ENCODE measurements at places on chromosomes 2 and 18.

GRCh38 chr2:65186872-65187851, 40.5 kb upstream of the ACTR2 start:
- DNase-seq = peak; percentile 77

DNA sequence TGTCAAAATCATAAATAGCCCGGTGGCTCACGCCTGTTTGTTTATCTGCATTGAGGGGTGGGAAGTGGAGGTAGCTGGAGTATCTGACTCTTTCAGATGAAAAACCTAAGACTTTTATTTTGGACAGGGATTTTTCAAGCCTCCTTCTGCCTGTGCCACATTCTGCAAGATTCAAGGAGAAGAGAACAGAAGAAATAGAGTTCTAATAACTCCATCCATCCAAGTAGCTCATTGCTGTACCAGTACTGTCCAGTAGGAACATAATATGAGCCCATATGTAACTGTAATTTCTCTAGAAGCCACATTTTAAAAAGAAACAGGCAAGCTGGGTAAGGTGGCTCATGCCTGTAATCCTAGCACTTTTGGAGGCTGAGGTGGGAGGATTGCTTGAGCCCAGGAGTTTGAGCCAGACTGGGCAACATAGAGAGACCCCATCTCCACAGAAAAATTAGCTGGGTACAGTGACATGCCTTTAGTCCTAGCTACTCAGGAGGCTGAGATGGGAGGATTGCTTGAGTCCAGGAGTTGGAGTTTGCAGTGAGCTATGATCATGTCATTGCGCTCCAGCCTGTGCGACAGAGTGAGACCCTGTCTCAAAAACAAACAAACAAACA, 35.4 kb upstream of the NT5DC4 start:
- no peak for DNase-seq

- DNase-seq = no peak
Measured at GRCh38 chr2:128456281-128456680, 137.6 kb upstream of the HS6ST1 start.

- no peak for DNase-seq
Measured at GRCh38 chr2:177192788-177193187, 19.8 kb upstream of the HNRNPA3 start.

DNA sequence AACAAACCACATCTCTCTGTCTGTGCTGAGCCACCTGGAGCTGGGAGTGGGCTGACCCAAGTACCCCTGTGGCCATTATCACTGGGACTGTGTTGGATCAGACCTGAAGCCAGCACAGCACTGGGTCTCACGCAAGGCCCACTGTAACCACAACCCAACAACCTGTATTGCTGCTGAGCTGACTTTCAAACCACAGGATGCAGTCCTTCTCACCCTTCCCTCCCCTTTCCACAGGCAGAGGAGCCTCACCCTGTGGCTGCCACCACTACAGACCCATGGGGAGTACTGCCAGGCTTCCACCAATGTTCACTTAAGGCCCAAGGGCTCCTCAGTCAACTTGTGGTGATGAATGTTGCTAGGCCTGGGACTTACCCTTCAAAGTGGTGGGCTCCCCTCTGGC, 135.7 kb downstream of the DIS3L2 start:
- no peak for DNase-seq

DNA sequence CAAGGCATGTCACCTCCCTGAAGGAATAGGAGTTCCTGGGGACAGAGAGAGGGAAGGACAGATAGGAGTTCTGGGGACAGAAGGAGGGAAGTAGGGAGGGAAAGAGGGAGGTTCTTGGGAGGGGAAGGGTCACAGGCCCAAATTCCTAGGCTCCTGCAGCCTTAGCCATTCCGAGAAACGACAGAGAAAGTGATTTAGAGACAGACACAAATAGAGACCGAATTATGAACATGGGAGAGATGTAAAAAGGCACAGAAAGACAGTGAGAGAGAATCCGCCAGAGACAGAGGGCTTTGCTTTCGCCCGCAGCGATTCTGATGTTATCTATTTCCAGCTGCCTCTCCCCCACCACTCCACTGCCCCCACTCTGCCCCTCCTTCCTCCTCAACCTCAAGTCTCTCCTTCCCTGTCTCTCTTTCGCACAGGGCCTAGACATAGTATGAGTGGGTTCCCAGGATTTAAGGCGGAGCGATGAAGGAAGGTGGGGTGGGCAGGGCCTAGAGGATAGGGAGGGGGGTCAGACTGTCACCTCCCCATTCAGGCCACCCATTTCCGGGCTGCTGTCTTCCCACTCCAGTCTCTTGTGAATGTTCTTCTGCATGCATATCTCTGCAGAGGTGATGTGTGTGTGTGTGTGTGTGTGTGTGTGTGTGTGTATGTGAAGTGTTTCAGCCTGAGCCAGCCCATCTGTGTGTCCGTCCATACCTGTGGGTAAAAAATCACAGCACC, 3.3 kb upstream of the WNT6 start:
- no peak for DNase-seq

DNA sequence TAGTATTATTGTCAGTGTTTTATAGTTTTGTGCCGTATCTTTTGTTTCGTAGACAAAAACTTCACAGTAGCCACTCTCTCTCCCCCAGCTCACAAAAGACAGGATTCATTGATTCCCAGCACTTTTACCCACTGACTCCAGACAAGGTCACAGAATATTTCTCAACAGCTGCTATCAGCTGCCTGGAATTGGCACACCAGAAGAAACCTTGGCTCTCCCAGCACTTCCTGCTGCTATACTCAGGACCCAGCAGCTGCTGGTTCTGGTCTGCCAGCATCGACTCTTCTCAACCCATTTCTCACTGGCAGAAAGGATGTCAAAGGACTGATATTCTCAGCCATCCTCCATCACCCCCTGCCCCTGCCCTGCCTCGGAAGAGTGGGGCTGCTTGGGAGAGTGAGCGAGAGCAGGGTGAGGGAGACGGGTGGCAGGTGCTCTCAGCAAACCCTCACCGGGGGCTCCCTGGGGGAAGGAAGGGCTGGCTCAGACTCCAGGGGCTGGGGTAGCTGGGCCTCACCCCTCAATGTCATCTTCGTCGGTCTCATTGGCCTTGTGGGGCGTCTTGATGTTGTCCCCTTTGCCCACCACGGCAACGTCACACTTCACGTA, 6.1 kb upstream of the OTOF start:
- peak; percentile 21 for DNase-seq

DNA sequence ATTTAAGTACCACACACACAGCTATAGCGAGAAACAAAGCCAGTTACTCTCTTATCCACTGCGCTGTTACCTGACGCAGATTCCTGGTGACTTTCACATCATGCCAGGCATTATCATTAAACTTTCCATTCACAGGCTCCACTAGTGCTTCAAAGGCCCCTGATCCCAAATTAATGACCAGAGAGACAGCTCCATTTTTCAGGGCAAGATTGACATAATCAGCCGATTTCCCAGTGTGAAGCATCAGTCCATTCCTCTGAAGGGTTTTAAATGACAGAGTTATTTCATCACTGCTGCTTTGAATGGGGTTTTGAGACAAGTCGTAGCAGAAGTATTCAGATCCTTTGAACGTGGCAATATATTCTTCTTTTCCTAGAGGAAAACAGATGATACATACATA, 408.7 kb downstream of the NRXN1 start:
- DNase-seq = no peak

- no peak for DNase-seq
Measured at GRCh38 chr2:45237128-45237527, 227.9 kb upstream of the SIX2 start.

GRCh38 chr2:8162552-8162951, 519.3 kb upstream of the ID2 start:
- no peak for DNase-seq

GRCh38 chr18:3683483-3683882, 233.5 kb downstream of the TGIF1 start:
- DNase-seq = no peak

GRCh38 chr2:113123726-113124125, 3.7 kb upstream of the IL1RN start:
- DNase-seq = peak; percentile 91

- no peak for DNase-seq
Measured at GRCh38 chr2:167054881-167055280, 166.6 kb downstream of the XIRP2 start.

- DNase-seq = peak; percentile 61
Measured at GRCh38 chr2:11017921-11018320, 106.2 kb downstream of the KCNF1 start.

DNA sequence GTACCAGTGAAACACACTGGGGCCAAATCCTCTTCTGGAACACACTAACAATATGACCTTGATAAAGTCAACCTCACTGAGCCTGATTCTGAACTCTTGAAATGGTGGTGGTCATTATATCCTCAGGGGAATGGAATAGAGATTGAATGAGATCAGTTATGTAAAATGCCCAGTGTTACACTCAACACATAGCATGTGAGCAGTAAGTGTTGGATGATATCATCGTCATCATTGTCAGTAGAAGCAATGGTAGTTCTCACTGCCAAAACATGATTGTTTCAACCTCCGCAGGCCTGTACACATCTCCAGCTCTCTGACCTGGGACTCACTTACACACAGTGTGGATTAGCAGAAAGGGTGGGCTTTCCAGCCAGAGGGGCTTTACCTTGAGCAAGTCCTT, 5.5 kb upstream of the ST8SIA3 start:
- no peak for DNase-seq

DNA sequence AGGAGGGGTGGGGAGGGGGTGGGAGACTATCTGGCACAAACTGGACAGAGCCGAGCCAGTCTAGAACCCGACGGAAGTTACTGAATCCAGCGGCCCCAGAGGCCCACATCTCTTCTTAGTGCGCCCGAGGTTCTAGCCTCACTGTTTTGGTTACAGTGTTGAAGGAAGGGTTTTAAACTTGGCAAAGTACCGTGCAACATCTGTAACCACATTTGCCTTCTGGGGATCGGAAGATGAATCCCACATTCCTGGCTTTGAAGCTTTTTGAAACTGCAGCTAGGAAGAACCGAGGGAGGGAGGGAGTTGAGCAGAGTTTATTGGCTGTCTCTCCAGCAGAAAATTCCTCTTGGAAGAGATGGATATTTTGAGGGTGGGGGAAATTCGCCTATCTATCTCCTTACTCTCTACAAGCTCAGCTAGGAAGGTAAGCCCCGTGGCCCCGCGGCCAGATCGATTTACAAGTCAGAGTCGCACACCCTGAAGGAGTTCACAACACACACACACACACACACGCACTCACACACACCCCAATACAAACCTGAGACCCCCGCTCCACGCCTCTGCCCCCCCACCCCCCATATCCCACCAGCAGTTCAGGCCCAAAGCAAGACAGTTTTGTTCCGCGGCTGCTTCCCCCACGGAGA, 1.0 kb downstream of the ACVR1 start:
- peak; percentile 7 for DNase-seq

Data from inflammatory macrophage treated with lipopolysaccharide for 4 hours (primary cell).